SW 1271 (cell line): ENCODE measurements at places on chromosomes 12 and 14.
A peak's percentile ranks its signal among the peaks of the same experiment; 100 is the strongest.

DNA sequence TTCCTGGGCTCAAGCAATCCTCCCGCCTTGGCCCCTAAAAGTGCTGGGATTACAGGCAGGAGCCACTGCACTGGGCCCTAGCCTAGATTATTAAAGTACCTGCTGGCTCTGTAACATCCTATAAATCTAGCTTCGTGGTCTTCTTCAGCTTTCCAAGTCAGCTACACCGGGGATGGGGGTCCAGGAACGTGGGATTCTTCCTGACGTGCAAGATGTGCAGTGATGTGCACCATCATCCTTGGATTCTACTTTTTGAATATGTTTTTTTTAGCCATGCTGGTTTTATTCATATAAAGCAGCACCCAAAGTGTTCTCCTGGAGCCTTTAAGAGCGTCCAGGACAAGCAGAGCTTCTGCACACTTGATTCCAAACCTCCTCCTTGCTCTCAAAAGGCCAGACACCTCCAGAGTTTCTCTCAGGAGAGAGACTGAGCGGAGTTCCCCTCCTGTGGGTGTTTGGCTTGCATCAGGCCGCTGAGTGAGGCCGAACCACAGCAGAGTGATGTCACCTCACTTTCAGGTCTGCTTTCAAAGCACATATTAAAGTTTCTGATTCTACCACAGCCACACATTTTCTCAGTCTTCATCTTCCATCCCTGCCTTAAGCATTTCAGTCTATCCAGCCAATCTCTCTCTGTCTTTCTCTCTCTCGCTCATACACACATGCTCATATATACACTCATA is 33.4 kb downstream of the VCPKMT start:
- no peak for DNase-seq

DNA sequence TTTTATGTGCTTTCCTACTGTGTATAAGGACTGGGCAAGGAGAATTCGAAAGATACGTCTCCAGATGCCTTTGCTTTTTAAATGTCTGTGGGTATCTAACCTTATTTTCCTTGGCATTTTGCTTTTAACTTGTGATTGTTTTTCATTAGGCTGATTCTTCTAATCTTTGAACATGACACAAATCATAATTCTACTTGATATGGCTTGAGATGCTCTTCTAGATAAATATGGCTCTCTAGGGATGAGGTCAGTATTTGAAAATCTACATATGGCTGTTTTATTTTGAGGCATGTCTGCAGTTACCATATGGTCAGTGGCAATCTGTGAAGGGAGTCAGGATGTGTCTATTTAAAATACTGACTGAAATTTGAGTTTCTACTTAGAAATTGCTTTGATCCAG is 139.2 kb downstream of the SLC2A13 start:
- DNase-seq, result no peak

DNA sequence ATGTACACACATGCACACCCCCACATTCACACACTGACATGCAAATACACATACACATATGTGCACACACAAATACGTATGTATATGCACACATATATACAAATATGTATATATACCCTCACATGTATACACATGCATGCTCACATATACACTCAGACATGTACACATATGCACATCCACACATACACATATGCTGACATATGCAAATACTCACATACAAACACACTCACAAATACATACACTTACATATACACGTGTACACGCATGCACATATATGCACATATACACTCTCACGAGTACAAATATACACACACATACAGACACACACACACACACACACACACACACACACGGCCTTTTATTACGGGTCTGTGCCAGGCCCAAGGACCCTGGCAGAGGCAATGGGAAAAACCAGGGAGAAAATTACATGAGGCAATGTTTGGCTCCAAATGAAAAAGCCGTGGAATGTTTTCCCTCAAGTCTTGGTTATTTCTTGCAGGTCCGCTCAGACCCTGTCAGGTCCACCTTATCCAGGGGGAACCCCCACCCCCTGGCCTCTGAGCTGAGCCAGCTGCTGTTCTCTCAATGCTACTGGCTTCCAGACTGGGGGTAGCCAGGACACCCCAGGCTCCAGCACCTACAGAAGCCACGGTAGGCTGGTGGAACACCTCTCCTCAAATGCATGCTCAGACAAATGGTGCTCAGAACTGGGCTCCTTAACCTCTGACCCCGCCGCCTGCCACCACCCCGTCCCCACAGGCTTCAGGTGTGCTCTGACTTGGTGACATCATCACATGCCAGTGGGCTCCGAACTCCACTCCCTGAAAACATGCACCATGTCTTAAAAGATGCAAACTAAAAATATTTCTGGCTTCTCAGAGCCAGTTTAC is 54.7 kb downstream of the BCL11B start:
- no peak for DNase-seq

DNA sequence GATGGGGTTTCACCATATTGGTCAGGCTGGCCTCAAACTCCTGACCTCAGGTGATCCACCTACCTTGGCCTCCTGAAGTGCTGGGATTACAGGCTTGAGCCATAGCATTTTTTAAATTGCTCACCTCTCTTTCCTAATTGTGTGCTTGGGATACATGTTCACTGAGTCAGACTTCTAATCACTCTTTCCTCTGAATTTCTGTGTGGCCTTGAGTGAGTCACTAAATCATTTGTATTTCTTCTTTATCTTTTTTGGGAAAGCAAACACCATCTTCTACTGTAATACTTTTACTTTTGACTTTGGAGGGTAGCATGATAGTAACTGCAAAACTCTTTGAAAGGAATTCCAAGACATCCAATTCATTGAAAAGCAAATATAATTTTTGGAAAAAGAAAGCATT is 60.8 kb downstream of the FLRT2 start:
- no peak for DNase-seq

GRCh38 chr12:96578526-96579125 is 89.2 kb downstream of the CFAP54 start:
- DNase-seq, result peak; percentile 10

GRCh38 chr12:5456030-5456429 is 24.1 kb downstream of the NTF3 start:
- no peak for DNase-seq

GRCh38 chr12:52673217-52673616 is 7.0 kb downstream of the KRT1 start:
- DNase-seq, result no peak

GRCh38 chr12:220946-221550 is 7.1 kb upstream of the SLC6A12 start:
- DNase-seq, result no peak

GRCh38 chr14:93135399-93135798 is 19.7 kb upstream of the ITPK1 start:
- DNase-seq, result no peak

DNA sequence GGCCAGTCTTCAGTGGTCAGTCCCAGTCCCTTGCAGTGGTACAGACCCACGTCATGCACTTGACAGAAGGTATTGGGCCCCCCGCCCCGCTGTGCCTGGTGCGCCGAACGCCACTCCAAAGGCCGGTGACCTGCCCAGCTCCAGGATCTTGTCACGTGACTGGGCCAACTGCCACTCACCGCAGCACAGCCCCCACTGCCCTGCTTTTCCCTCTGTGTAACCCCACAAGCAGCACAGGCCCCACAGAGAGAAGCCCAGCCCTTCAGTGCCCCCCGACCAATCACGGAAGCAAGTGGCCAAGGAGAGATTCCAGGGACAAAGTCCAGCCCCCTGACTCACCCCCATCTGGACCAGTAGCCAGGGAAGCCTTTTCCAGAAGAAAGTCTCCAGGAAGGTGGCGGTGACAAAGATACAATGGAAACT is 498 bp downstream of the GPR132 start:
- no peak for DNase-seq

GRCh38 chr12:131456301-131457027 is 254.4 kb upstream of the SFSWAP start:
- no peak for DNase-seq

GRCh38 chr14:95609398-95609990 is 74.6 kb downstream of the GLRX5 start:
- DNase-seq, result no peak

GRCh38 chr14:21917699-21918436 is 244.2 kb upstream of the OR4E1 start:
- peak; percentile 56 for DNase-seq

- no peak for DNase-seq
Observed at GRCh38 chr12:107355004-107355565, 261.7 kb upstream of the CRY1 start.

DNA sequence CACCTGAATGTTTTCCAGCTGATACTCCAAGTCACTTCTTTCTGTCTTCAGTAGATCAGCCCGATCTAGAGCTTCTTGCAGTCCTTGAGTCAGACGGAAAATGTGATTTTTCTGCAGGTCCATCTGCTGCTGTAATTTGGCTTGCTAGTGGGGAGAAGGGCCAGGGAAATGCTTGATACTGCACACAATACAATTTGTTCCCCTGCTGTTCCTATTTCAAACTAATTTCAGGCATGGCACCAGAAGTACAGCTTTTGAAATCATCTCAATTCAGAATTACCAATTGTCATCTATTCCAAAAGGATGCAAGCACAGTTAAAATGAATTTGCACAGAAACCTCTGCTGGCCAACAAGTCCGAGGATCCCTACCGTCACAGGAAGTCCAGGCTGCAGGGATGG is 53.4 kb downstream of the PRKAB1 start:
- no peak for DNase-seq

DNA sequence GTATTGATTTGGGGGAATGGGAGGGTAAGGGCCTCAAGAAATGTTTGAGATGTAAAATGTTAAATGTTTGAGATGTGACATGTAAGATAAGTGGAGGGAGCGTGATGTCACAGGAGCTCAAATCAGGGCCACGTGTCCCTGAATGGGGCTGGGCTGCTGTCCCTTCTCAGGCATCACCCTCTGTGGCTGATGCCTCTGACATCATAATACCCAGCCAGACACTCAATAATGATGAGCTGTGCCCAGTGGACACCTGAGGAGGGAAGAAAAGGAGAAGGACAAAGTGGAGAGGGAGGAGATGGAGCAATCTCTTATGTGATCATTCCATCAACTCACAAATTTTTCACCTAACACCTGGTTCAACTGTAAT is 120.8 kb downstream of the SAMD4A start:
- no peak for DNase-seq

DNA sequence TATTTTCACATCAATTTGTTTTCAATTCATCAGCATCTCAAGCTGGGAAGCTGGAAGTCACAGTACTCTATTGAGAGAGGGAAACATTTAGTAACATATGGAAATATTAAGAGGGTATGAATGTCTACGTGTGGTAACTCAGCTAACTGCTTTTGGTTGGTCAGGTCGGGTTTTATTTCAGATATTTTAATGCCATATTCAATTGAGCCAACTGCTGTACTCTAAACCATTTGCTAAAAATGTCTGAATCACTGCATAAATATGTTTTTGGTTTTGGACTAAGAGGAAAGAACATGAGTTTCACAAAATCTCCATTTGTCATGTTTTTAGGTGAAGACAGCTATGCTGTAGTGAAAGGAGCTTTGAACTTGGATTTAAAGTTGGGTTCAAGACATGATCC is 18.9 kb upstream of the PPFIBP1 start:
- DNase-seq, result no peak

- no peak for DNase-seq
Observed at GRCh38 chr14:106094654-106095189, 568.3 kb downstream of the TMEM121 start.

DNA sequence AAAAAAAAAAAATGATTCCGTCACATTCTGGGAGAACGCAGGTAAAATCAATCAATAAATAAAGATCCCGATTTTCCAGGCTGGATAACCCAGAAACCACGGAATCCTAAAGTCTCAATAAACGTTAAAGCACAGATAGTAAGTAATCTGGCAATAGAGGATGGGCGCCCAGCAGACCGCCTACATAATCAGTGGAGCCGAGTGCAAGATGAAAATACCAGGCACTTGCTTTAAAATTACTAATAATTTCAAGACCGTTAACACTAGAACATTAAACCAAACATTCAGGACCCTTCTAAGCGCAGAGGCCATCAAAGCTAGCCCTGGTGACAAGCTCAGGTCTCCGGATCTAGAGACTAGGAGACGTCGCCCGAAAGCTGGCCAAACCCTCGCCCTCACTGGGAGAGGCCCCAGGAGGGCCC is 1.2 kb upstream of the DCAF11 start:
- DNase-seq, result no peak

- no peak for DNase-seq
Observed at GRCh38 chr12:92434607-92435025, 268.2 kb upstream of the PLEKHG7 start.

DNA sequence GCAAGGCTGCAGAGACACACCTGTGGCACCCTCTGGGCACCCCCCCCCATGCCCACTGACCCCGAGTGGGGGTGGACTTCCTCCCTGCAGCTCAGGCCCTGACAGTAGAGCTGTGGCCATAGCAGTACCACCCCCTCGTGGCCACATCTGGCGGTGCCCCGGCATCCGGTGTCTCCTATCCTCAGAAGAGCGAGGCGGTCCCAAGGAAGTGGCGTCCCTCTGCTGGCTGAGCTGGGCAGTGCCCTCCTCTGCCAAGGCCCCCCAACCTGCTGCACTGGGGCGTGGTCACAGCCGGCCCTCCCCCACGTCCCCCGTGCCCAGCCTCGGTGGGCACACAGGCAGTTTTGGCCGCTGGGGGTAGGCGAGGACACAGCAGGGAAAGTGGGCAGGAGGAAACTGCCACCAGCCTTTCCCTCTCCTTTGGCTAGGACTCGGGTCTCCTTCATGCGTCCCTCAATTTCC is 6.0 kb upstream of the SLC6A12 start:
- DNase-seq, result peak; percentile 51

DNA sequence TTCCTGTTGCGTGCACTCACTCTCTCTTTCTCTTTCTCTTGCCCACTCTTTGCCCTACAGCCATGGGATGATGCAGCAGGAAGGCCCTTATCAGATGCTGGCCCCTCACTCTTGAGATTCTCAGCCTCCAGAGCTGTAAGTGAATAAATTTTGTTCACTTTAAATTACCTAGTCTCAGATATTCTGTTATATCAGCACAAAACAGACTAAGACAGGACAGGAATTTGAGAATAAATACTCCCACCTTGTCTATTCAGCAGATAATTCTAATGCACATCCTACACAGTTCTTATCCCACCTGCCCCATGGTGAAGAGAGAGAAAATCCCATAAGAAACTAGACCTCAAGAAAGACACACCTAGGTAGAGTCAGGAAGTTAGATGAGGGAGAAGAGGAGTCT is 25.8 kb upstream of the G2E3 start:
- no peak for DNase-seq

DNA sequence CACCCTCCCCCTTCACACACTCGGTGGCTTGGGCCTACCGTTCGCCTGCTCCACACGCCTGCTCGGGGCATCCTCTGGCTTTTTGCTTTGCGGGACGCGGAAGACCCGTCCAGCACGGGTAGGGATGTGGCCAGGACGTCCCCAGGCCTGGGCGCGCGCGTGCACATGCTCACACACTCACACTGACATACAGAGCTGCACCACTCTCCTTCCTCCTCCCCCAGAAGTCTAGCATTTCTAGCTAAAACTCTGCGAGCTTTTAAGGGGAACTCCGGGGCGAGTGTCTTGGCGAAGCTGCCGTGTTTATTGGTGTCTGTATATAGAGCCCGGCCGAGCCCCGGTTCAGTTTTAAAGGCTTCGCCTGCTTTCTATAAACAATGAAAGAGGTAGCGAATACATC is 5.0 kb downstream of the TBX5 start:
- DNase-seq, result no peak

DNA sequence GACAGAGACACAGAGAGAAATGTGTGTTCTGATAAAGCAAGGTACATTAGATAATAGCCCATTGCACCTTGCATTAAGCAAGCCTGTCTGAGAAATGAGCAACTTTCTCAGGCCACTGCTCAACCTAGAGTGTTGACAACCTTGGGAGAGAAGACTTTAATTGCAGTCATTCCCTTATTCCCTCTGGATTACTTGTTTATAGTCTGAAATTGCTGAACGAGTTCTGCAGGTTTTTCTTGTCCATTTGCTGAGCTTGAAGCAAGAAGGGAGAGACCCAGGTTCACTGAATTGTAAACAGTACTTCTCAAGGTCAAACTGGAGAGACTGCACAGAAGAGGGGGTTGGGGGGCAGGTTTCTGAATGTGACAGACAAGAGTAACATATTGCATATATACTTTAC is 159.4 kb upstream of the PLEKHG7 start:
- no peak for DNase-seq
